ENCODE measurements at places on chromosomes 6 and 20. TPM values are rescaled to one million over a fixed set of nuclear protein-coding genes. Genes with fewer than 3 reads are reported as not detected.

DNA sequence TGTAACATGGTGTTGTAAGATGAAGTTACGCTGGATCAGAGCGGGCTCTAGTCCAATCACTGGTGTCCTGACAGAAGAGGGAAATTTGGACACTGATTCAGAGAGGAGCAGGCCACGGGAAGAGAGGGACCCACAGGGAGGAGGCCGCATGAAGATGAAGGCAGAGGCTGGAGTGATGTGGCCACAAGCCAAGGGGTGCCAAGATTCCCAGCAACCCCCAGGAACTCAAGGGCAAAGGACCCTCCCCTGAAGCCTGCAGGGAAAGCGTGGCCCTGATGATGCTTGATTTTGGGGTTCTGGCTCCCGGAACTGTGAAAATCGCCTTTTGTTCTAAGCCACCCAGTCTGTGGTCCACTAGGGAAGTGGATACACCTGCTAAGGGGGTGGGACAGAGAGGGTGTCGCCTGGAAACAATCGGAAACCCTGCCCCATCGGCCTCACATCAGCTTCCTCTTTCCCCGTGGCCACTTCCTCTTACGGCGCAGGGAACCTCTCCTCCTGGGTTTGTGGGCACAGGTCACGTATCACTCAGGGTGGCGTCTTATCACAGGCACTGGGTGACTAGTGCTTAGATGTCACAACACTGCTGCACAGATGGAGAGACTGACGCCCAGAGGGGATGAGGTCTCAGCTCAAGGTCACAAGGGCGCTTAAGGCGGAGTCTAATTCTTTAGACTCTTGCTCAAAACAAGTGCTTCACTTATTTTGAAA is 58.0 kb downstream of the SULF2 start:
- peak; percentile 72 for DNase-seq
- peaks cover 46% of the 10 kb centered on the region for H3K4me1 ChIP-seq
- no peaks in the 10 kb centered on the region for H3K27me3 ChIP-seq
- peak overlapping the region; percentile 97 for H3K27ac ChIP-seq

BMP2 gene
- total RNA-seq: 0.12 TPM

POPDC3 gene
- not detected for total RNA-seq

- no peaks in the 10 kb centered on the region for H3K27me3 ChIP-seq
- DNase-seq: no peak
- no peak overlapping the region for H3K27ac ChIP-seq
- no peaks in the 10 kb centered on the region for H3K4me1 ChIP-seq
- no peaks in the 10 kb centered on the region for H3K36me3 ChIP-seq
- H3K4me3 ChIP-seq: no peak overlapping the region
Measured at GRCh38 chr20:6708010-6708409, 59.5 kb upstream of the BMP2 start.

DNA sequence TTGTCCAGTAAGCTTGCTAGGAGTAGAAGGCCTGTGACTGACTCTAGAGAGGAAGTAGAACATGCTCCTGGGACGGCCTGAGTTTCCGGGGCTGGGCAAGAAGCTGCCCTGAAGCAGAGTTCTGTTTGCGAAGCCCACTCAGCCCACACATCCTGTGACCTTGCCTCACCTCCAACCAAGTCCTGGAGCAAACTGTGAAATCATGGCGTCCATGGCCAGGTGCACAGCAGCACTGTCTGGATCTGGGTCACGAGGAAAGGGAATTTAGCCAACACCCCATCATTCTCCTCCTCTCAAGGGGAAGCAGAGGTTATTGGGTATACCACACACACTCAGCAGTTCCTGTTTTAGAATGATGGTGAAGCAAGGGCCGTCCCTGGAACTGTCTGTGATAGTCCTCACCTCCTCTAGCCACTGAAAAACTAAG is 87.5 kb downstream of the CRYBG1 start:
- H3K4me1 ChIP-seq: peaks cover 20% of the 10 kb centered on the region
- peaks cover 5% of the 10 kb centered on the region for H3K27me3 ChIP-seq
- H3K36me3 ChIP-seq: no peaks in the 10 kb centered on the region
- no peak for DNase-seq

GRCh38 chr6:90126839-90127238 is 169.8 kb downstream of the BACH2 start:
- peaks cover 2% of the 10 kb centered on the region for H3K27me3 ChIP-seq
- peaks cover 64% of the 10 kb centered on the region for H3K4me1 ChIP-seq
- H3K36me3 ChIP-seq: peaks cover 35% of the 10 kb centered on the region

ADGB gene
- total RNA-seq: not detected

All from activated T-helper 1 cell treated with anti-CD3 and anti-CD28 coated beads, Interleukin-12 subunit alpha, Interleukin-12 subunit beta, Interleukin-2, Interleukin-4 antibody, amounts not matched to agents 30 ng/mL and 10 ng/mL and 1 ng/mL, durations not matched to agents 14 hours and 24 hours and 36 hours (primary cell).